GM23248 (cell line): ENCODE measurements at places on chromosomes 7 and 10. TPM values are rescaled to one million over a fixed set of nuclear protein-coding genes. Genes with fewer than 3 reads are reported as not detected.
A peak's percentile ranks its signal among the peaks of the same experiment; 100 is the strongest.

DNA sequence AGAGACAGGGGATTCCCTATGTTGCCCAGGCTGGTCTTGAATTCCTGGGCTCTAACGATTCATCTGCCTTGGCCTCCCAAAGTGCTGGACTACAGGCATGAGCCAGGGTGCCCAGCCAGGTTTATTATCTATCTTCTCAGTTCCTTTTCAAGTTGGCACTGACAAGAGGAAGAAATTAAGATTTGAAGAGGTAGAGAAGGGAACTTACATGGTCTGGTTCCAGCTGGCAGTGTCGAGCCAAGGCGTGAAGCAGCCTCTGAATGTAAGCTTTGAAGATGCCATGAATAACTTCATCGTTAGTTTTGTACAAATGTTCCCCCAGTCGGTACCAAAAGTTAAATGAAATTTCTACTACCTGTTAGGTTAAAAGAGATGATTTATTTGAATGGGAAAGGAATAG lies 57.7 kb downstream of the TNPO3 start:
- no peak for DNase-seq

DNA sequence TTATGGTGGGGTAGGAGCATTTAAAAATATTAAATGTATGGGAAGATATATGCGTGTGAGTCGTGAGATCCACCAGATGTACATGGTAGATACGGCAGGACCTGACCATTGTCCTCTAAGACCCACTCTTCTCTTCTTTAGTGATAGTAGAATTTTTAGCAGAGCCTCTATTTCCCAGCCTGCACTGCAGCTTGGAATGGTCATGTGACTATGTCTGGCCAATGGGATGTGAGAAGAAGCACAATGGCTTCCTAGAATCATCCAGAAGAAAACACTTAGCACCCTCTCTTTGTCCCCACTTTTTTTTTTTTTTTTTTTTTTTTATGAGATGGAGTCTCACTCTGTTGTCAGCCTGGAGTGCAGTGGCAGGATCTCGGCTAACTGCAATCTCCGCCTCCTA lies 86.6 kb upstream of the CYTH3 start:
- DNase-seq: no peak

DNA sequence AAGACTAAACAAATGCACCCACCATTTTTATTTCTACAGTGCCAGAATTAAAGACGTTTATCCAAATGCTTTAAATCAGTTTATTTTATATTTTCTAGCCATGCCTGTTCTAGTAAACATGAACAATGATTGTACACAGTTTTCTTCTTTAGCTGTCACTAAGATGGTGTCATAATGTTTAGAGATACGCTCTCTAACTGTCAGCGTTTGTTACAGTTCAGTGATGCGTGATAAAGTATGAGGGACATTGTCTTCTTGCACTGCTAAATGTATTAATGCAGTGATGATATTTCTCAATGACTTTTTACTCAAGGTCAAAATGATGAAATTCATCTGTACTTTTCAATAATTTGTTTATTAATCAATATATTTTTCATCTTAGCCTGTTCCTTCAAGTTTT lies 513.6 kb downstream of the ATRNL1 start:
- no peak for DNase-seq

DNA sequence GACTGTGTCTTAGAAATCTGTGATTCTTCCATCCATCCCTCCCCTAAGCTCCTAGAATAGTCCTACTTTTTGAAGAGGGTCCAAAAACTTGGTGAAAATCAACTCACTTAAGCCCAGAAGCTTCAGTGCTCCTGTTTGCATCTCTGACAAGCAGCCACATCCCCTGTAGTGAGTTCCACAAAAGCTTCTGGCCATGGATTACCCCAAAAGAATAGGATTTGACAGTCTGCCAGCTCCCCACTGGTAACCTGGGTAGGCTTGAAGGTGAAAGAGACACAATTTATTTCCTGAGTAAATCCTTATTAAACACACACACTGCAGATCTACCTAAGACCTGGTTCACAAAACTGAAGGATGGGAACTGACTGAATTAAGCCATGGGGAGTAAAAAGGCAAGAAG lies 46.5 kb downstream of the LGI1 start:
- no peak for DNase-seq

DNA sequence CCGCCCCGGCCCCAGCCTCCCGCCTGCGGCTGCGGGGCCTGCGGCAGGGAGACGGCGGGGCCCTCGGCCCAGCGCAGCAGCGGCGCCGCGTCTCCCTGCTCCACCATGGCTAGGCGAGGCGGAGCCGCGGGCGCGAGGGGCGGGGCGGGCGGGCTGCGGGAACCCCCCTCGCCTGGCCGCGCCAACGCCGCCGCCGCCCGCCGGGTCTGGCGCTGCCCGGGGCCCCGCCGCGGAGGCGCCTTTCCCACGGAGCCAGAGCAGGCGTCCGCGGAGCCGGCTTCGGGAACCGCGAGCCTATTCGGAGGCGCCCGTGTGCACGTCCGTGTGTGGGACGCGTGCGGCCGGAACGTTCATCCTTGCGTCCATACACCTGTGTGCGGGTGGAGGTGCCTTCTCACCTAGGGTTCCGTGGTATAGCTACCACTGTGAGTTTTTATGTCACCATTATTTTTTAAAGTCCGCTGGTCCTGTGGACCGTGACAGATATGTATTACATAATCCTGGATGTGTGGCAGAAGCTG lies at the start of gene DENND11:
Gene DENND11, minus strand, starts transcription at position 120 of the 521 bp plus-strand sequence. Its CDS starts 13 bp downstream, at position 107.
- DNase-seq: peak; percentile 80

DNA sequence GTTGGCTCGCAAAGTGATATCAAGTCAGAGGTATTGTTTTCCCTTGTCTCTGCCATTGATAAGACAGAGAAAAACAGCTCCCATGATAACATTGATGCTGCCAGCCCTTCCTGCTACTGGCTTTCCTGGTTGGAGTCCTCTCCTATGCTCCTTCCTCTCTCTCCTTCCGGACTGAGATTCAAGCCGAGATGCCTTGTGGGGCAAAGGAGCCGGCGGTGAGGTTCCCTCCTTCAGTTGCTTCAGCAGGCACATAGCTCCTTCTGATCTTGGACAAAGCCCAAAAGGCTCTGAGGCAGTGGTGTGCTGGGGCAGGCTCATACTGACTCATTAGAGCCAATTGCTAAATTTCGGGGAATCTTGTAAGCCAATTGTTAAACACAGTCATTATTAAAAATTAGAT lies 8.8 kb upstream of the ZCCHC24 start:
- peak; percentile 97 for DNase-seq

GRCh38 chr10:34024693-34025425 lies 690.4 kb upstream of the NRP1 start:
- peak; percentile 11 for DNase-seq

- DNase-seq: no peak
Observed at GRCh38 chr10:101769541-101770180, 6.3 kb downstream of the FGF8 start.

- peak; percentile 14 for DNase-seq
Observed at GRCh38 chr7:45573661-45574415, at the start of gene ADCY1. Gene ADCY1 (plus strand): TSS chr7:45574368. CDS start chr7:45574544, 176 bp downstream.

- no peak for DNase-seq
Observed at GRCh38 chr10:95756809-95757684, 1.1 kb downstream of the ENTPD1 start.

GRCh38 chr7:4181446-4181845 lies 500.6 kb upstream of the FOXK1 start:
- DNase-seq: no peak

DNA sequence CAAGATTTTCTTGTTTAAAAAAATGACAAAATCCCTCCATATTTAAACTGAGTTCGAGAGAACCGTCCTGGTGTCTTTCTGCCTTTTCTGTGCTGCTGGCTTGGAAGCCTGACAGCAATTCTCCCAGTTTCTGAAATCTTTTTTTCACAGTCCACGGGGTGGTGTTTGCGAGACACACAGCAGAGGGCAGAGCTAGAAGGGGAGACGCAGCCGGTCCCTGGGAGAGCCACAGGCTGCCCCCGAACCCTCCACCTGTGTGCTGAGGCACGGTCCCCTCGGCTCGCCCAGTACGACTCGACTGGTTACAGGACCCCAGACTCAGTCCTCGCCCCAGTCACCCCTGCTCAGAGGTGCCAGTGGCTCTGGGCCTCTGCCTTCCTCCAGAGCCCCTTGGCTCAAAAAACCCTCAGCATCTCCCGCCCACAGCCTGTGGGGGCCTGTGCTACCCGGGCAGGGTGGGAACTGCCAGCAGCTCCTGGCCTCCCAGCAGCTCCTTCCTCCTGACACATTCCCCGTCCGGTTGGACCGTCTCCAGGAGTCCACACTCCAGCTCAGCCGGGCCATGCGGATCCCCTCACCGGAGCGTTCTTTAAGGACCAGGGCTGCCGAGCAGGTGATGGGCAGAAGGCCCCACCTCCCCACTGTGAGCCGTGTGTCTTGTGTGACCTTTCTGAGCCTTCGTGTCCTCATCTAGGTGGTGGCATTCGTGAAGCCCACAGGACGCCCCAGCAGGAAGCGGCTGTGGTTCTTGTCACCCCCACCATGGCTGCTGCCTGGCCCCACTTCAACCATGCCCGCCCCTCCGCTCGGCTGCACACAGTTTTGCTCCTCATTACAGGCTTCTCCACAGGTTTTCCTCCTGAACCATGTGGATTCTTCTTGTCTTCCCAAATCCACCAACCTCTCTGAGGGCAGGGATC lies 52.3 kb upstream of the EN2 start:
- DNase-seq: peak; percentile 20

DNA sequence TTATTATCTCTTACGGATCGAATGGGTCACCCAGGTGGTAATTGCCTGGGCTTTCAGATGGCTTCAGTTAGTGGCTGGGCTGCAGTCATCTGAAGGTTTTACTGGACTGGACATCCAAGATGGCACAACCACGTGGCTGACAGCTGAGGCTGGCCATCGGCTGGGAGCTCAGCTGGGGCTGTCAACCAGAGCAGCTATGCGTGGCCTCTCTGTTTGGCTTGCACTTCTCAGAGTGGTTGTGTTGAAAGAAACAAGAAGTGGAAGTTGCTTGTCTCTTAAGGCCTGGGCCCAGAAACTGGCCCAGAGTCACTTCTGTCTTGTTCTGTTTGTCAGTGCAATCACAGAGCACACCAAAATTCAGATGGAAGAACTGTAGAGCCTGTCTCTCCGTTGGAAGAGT lies 5.7 kb upstream of the GDI2 start:
- no peak for DNase-seq

DNA sequence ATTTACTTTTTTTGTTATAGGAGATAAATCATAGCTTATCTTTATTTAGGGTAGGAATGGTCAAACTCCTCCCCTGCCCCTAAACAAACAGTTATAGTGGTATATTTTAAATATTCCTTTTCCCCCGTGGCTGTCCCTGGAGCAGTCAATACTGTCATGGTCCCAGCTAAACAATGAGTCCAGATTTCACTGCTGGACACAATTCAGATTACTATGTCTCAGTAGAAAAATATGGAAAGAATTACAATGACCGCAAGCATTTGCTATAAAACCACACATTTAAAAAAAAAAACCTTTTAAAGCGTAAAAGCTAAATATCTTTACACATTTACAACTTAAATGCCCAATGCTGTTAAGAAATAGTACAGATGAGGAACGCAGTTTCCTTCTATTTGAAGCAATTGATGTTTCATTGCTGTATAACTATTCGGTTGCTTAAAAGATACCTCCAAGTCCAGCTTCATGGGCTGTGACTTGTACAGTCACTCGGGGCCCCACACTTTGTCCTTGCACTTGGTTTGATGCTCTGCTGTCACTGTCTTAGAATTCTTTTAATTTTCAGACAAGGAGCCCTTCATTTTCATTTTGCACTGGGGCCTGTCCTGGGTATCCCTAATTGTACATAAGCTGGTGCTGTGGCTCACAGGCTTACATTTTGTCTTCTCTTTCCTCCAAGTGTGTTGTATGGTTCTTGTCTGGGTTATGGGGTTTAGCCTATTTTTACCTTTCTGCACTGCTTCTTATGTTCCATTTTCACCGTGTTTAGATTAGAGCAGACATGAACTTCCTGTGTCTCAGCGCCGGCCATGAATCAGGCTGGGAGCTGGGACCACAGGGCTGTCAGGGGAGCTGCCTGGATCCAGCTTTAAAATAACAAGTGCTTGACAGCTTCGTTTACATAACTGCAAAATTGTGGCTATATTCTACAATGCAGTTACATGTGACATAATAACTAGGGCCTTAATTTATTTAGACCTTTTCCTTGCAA lies 530.2 kb upstream of the FZD8 start:
- peak; percentile 85 for DNase-seq

- DNase-seq: peak; percentile 63
Observed at GRCh38 chr7:16078076-16078952, 343.0 kb downstream of the CRPPA start.

DNA sequence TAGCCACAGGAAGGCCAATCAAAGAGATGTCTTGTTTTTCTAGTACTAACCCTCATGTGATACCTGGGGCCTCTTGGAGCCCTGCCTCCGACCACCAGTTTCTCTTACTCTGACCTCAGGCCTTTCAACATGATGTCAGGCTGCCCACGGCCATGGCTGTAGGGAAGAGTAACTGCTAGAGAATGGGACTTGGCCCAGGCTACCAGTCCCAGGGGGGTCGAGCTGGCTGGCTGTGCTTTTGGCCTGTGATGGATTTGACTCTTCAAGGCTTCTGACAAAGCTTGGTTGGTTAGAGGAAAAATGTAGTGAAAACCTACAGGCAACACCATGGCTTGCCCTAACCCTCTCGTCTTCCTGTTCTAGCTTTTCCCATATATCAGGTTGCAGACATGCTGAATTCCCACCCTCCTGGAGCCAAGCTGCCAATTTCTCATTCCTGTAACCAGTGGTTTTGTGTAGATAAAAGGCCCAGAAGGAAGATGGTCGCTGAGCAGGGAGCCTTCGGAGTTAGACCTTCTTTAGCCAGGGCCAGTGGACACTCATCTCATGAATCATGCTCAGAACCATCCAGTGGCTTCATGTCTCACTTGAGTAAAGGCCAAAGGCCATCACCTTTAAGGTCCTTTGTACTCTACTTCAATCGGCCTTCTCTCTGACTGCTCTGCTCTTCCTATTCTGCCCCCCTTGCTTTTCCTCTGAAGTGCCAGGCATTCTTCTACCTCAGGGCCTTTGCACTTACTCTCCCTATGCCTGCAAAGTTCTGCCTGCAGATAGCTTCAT lies 19.7 kb downstream of the SUFU start:
- DNase-seq: peak; percentile 76

- DNase-seq: peak; percentile 77
Observed at GRCh38 chr10:71268758-71269157, 50.3 kb upstream of the SLC29A3 start.

GRCh38 chr7:157271315-157271990 lies 65.4 kb upstream of the DNAJB6 start:
- DNase-seq: peak; percentile 43

DNA sequence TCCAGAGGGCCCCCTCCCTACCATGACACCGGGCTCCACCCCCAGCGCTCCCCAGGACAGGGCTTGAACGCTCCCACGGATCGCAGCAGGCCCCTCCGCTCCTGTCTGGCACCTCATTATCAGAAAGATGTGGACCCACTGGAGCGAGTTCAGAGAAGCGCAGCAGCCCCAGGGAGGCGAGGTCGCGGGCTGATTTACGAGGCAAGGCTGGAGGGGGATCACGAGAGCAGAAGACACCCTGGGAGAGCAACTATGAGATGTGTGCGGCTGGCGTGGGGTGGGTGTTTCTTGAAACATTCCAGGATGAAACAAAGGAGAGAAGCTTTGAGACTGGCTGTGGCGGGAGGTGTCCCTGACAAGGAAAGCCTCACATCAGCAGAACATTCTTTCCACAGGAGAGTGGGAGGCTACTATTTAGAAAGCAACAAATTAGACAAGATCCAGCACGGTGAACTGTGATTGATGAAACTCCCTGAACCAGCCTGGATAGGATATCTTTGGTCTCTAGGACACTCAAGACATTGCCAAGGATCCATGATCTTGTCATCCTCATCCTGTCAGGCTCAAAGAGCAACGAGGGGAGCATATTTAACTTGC lies 66.0 kb downstream of the JCAD start:
- DNase-seq: no peak

Gene PIP
- not detected in 2 replicates for total RNA-seq

Gene AKR1C2
- 9.6 and 13.7 TPM in 2 replicates for total RNA-seq

Gene UCN3
- total RNA-seq: not detected in 2 replicates

Gene SPDYE16
- not detected in 2 replicates for total RNA-seq

Gene PKD2L1
- not detected in 2 replicates for total RNA-seq

Gene COL17A1
- 0.25 TPM in 1 of 2 replicates, not detected in the other for total RNA-seq

Gene POM121L12
- not detected in 2 replicates for total RNA-seq

Gene NCF1
- total RNA-seq: not detected in 2 replicates
